ENCODE measurements at places on chromosomes 6 and 20.

- no peak for DNase-seq
These were observed 23.0 kb upstream of the NAA20 start for GRCh38 chr20:19993958-19994669.

DNA sequence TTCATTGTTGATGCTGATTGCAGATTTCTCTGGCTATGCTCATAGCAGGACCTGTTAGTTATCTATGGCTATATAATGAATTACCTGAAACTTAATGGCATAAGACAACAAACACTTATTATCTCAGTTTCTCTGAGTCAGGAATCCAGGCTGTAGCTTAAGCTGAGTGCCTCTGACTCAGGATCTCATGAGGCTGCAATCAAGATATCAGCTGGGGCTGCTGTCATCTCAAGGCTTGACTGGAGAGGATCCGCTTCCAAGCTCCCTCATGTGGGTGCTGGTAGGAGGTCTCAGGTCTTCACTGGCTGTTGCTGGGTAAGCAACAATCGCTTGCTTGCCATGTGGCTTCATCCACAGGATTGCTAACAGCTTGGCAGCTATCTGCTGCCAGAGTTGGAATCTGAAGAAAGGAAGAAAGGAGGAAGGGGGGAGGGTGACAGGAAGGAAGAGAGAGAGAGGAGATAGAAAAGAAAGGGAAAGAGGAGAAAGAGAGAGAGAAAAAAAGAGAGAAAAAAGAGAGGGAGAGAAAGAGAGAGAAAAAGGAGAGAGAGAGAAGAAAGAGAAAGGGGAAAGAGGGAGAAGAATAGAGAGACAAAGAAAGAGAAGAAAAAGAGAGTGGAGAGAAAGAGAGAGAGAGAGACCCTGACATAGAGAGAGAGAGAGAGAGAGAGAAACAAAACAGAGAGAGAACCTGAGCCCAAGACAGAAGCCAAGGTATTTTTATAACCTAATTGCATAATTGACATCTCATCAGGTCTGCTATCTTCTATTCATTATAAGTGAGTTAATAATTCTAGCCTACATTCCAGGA is 579.0 kb upstream of the BTBD3 start:
- no peak for DNase-seq

- DNase-seq: no peak
These were observed 1223.1 kb upstream of the GJE1 start for GRCh38 chr6:140909625-140910024.

DNA sequence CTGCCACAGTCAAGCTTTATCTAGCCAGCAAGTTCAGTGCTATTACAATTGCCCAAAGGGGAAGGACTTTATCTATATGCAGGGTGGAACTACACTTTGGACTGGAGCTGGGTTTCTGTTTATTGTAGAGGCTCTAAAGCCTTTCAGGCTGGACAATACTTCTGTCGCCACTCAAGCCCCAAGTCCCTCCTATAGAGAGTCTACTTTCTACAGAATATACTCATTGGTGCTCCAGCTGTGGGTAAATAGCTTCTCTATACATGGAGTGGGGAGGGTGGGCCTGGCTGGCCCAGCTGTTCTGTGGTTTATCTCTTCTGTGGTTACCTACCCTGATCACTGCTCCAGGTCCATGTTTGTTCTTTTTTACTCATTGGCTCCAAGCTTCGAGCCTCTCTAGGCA is 151.8 kb upstream of the MYLIP start:
- DNase-seq: no peak

DNA sequence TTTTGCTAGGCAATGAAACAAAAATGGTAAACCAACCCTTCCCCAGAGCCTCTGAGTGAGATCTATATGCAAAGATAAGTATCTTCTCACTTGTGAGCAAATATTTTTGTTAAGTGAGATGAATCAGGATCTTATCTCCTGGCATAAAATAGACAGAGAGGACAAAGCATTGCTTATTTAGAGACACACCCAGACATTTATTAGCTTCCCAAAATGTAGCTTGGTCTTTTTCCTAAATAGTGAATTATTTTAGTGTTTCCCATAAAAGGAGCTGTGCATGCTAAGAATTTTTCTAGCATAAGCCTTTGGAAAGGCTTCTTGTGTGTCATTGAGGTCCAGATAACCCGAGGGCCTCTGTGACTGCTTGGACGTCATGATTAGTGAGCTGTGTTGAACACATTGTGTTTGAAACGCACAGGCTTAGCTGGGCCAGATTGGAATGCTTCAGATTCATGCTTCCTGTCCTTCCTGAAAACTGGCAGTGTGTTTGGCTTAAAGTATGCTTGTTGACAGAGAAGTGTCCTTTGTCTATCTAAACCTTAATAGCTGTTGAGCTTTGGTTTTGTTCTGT is 16.5 kb downstream of the MTHFD1L start:
- no peak for DNase-seq

GRCh38 chr6:26304797-26305640 is 60.0 kb upstream of the BTN3A2 start:
- no peak for DNase-seq

DNA sequence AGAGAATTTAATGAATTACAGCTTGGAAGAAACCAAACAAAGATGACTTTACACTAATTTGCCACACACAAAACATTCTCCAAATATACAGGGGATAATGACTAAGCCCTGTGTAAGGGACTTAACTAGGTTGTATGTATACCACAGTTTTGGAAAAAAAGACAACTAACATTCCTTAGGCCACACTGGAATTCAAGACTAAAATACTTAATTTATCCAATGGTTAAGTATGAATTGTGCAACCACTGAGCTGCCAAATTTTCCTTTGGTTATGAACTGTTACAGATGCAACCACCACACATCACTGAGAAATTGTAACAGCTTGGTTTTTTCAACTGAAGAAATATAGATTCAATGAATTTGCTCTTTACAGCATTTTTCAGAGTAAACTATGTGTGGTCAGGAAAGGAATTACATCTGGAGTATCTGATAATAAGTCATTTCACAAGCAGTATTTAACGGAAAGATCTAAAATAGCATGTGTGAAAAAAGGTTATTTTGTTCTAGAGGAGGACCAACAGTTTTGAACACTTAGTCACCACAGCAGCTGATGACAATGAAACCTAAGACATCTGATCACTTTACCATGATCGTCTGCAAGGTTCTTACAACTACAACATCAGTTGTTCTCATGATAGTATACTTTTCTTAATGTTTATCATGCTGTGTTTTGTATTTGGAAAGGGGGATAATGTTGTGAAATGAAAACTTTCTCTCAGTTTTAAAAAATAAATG is 318.8 kb downstream of the BCKDHB start:
- no peak for DNase-seq

- DNase-seq: no peak
These were observed 128.8 kb downstream of the FOXO3 start for GRCh38 chr6:108689272-108690161.

- no peak for DNase-seq
These were observed 113.8 kb downstream of the CEBPB start for GRCh38 chr20:50304501-50304856.

GRCh38 chr20:63969838-63970713 is at the start of gene ZNF512B:
Gene ZNF512B (minus strand): TSS chr20:63969930. CDS start chr20:63967950, 1,980 bp downstream.
- DNase-seq: no peak

- no peak for DNase-seq
These were observed 177.1 kb downstream of the ZDHHC14 start for GRCh38 chr6:157558049-157558448.

- DNase-seq: no peak
These were observed 36.8 kb downstream of the MTHFD1L start for GRCh38 chr6:150902142-150902776.

- DNase-seq: no peak
These were observed 15.5 kb downstream of the NOL4L start for GRCh38 chr20:32569380-32570305.

DNA sequence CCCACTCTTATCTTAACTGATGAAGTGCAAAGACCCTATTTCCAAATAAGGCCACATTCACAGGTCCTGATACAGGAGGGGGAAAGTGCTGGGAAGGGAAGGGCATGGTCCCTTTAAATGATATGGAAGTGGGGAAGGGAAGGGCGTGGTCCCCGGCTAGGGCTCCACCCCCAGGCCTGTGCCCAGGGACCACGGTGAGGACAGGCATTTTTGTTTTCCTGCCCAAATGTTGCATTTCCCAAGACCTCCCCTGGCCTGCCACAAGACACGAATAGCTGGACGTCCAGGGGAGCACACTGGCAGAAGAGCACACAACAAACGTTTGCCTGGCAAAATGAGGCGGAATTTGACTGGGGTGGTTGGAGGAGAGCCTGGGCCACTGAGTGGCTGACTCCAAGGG is 16.1 kb upstream of the HFE start:
- DNase-seq: no peak

DNA sequence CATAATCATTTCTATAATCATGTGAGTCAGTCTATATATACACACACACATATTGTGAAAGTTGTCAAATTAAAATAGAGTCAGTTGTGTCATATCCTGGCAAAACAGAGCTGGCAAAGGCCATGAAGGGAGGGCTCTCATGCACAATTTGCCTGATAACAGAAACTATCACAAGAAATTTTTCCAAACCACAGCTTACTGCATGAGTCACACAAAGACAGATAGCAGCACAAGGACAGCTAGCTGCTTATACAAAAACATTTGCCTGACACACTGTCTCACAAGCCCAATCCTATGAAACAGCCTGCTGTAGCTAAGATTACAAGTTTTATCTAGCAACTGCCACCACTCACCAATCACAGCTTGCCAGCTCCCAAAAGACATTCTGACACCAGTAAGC is 848.5 kb upstream of the MAN1A1 start:
- DNase-seq: no peak

GRCh38 chr6:113625850-113626249 is 231.3 kb upstream of the MARCKS start:
- no peak for DNase-seq

DNA sequence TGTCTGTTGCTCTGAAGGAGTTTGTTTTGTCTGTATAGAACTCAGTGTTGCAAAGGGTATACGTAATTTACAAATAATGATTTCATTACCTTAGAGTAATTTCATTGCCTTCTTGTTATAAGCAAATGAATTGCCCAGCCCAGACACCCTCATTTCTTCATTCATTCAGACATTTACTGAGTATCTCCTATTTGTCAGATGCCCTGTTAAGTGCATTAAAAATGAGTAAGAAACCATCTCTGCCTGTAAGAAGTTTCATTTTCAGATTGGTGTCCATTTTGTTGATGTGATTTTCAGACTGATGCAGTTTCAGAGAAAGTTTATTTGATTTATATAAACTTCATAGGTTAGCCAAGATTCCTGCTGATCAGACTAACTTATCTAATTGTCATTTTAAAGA is 429.3 kb downstream of the PHF3 start:
- no peak for DNase-seq

GRCh38 chr20:3174442-3175261 is 1.3 kb upstream of the LZTS3 start:
- DNase-seq: no peak

DNA sequence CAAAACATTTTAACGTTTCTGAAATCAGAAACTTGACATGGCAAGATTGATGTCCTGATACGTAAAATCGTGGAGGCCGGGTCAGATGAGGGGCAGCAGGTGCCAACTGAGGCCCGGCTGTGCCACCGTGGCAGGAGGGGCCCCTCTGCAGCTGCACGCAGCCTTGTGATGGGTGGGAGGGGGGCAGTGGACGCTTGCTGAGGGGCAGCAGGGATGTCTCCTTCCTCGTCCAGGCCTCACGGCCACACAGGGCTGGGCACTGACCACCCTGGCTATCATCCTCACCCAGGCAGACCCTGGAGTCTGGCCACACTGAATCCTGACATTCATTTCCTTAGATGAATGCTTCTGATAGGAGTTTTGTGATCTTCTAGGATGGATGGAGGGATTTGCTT is 114.7 kb downstream of the ERMARD start:
- no peak for DNase-seq

GRCh38 chr6:97687916-97688315 is 404.9 kb upstream of the MMS22L start:
- DNase-seq: no peak

Measured in cortex of kidney (tissue), 1 donor.